Suprapubic skin (tissue), 4 donors: ENCODE measurements at places on chromosomes 5 and 9.

DNA sequence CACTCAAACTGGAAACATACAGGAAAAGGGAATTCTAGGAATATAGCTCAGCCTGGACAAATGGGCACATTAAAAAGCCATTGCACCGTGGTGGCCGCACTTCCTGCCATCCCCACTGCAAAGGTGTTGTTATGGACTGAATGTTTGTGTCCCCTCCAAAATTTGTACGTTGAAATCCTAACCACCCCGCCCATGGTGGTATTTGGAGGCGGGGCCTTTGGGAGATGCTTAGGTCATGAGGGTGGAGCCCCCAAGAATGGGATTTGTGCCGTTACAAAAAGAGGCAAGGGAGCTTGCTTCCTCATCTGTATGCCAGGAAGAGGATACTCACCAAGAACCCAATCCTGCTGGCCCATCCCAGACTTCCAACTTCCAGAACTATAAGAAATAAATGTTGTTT is 1.1 kb upstream of the CMBL start:
- no peak for DNase-seq

DNA sequence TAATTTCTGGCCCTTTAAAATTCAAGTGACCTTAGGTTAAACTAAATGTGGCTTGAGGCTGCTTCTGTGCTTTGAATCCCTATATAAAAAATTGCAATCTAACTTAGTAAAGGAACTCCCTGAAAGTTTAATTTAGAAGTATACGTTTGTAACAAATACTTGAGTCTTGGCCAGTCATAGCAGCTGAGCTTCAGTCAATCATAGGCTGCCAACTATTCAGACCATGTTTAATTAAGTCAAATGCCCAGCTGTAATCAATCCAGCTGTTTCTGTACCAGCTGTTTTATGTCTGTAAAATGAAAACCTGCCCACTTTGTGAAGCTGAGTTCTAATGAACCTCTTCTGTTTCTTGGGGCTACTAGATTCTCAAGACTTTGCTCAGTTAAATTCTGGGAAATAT is 760.1 kb downstream of the MAT2B start:
- DNase-seq = no peak

DNA sequence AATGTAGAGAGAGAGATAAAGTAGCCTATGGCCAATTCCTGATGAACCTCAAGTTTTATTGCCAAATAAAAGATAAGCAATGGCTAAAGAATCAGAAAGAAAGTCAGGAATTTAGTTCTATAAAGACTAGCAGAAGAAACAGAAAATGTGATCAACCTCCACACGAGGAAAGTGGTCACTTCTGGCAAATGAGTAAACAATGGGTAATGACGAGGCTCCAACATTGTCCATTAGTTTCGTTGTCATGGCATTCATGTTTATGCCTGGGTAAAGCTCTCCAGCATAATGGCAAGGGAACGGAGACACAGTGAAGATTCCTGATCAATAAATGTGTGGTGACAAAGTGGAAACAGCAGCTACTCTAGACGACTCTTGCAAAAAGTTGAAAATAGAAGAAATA is 341.8 kb upstream of the CTNND2 start:
- DNase-seq = no peak

GRCh38 chr5:32419791-32420190 is 24.7 kb downstream of the ZFR start:
- DNase-seq = no peak
